Uterus (tissue), 4 donors: ENCODE measurements at places on chromosomes 11 and 22.

DNA sequence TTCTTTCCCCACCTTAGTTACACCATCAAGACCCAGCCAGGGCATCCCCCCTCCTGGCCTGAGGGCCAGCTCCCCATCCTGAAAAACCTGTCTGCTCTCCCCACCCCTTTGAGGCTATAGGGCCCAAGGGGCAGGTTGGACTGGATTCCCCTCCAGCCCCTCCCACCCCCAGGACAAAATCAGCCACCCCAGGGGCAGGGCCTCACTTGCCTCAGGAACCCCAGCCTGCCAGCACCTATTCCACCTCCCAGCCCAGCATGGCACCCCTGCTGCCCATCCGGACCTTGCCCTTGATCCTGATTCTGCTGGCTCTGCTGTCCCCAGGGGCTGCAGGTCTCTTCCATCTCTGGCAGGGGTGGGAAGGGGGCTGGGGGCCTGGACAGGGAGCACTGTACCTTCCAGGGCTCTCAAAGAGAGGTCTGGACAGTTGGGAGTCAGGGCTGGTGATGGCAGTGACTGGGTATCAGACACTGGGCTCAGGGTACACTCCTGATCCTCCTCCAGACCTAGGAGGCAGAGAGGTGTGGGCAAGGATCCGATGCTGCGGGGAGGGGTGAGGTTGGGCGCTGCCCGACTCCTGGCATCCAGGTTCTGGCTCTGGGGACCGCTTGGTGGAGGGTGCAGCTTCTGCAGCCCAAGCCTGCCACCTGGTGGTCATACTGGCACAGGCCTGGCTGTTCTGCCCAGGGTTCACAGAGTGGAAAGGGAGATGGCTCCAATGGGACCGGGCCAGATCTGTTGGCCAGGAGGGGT is at the start of gene UPK2:
UPK2 (plus strand) TSS at position 205 of the 753 bp plus-strand sequence; CDS start at position 258, 53 bp downstream.
- peak; percentile 89 for DNase-seq

DNA sequence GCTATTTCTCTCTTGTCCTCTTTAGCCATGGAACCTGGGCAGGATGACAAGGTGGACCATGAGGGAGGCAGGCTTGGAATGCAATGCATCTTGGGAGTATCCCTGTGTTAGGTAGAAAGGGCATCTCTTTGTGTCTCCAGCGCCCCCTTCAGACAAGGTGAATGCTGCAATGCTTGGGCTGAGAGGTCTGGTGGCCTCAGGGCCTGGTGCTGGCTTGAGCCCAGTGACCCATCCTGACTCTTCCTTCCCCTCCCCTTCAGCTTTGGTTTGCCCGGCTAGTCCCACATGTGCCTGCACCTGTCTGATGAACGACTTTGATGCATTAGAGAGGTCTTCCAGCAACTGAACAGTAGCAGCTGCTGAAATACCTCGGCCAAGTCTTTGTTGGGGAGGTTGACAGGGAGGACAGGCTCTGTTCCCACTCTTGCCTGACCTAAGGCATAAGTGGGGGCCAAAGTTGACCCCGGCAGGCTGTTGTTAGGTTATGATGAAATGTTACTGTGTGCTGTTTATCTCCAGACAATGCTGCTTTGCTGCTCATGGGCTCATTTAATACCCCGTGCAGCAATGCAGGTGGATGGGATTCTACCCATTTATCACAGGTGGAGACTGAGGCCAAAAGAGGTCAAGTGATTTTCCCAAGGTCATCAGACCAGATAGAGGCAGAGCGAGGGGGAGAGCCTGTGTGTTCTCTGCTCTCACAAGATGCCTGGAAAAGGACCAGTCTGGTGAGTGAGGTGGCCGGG is 22.5 kb downstream of the MYO18B start:
- no peak for DNase-seq

- peak; percentile 100 for DNase-seq
These were observed at the start of gene PACSIN2 for GRCh38 chr22:43014869-43015676. Gene PACSIN2, minus strand, starts transcription at chr22:43015149. Its CDS starts 103,069 bp downstream, at chr22:42912080.

DNA sequence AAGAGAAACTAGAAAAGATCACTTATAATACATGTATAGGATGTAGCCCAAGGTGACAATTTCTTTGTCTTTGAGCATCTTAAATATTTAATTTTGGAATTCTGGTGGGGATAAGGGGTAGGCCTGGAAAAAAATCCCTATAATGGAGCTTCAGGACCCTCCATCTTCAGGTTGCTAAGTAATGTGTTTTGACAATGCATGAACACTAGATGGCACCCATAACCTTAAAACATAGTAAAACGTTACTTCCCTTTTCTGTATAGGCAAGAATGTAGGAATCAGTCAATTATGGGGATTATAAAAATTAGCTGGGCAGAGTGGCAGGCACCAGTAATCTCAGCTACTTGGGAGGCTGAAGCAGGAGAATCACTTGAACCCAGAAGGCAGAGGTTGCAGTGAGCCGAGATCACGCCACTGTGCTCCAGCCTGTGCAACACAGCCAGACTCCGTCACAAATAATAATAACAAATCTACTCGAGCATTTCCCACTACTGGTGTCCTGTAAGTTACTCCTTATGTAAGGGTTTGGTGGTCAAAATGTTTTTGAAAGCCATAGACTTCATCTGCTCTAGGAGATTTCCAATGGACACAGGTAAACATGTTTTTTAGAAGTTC is 541.9 kb upstream of the CCDC90B start:
- DNase-seq: no peak
